ENCODE measurements at places on chromosomes 6 and 20.

- no peak for DNase-seq
Observed at GRCh38 chr6:1516742-1517520, 92.8 kb upstream of the FOXC1 start.

DNA sequence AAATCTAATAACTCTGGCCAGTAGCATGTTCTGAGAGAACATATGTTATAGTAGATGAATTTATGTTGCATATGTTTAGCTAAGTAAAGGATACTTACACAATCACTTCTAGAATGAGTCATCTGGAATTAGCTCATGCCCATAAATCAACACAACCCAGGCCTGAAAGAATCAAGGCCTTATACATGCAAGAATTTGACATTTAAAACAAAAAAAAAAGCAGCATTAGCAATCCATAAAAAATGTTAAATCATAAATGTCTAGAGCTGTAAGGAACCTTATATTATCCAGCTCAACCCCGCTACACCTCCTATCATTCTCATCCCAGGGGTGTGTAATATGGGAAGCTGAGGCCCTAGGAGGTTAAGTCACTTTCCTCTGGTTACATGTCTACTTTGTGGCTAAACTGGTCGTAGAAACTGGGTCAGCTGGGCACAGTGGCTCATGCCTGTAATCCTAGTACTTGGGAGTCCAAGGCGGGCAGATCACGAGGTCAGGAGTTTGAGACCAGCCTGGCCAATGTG is 105.2 kb upstream of the CARMIL1 start:
- DNase-seq: no peak

- no peak for DNase-seq
Observed at GRCh38 chr20:3704087-3704486, 8.3 kb downstream of the SIGLEC1 start.

DNA sequence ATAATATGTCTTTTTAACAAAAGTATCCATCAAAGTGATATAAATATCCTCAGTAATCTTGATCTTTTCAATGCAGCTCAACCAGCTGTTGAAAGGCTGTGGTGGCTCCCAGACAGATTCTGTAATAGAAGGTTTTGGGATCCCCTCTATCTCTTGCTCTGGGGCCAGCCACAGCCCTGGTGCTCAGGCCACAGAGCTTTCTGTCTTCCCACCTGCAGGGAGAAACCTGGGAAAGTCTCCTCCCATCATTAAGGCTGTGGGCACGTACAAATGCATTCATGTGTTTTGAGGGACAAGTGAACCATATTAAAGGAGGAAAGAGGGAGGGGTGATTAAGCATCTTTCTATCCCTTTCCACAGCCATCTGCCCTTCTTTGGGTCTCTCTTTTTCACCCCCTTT is 183.1 kb downstream of the PRDM13 start:
- no peak for DNase-seq

DNA sequence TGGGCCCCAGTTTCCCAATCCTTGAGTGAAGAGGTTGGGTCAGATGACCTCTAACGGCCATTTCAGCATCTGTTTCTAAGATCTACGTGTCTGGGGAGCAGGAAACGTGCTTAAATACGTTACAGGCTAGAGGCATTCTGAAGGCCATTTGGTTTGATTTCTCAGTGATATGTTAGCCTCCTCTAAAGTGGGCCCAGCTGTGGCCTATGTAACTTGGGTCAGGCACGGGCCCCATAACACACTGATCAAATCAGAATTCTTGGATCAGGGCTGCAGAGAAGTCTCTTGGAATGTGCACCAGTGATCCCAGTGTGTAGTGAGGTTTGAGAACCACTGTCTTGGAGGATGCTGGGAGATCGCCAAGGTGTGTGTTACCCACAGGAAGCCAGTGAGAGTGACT is 36.1 kb upstream of the TGM3 start:
- no peak for DNase-seq
